ENCODE measurements at places on chromosomes 6 and 20.

DNA sequence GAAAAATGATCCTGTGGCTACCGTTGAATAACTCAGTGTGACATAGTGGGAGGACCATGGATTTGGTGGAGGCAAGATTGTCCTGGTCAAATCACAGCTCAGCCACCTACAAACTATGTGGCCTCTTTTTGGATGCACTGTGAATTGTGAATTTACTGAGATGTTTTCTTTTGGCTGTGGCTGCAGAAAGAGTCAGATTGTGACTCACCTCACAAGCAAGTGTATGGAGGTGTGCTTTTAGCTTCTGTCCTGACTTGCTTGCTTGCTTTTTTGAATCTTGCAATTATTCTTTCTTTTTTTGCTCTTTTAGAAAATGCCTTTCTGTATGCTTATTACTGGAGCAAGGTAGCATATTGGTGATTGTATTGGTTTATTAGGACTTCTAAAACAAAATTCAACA lies 122.9 kb upstream of the FOXO3 start:
- DNase-seq = no peak

DNA sequence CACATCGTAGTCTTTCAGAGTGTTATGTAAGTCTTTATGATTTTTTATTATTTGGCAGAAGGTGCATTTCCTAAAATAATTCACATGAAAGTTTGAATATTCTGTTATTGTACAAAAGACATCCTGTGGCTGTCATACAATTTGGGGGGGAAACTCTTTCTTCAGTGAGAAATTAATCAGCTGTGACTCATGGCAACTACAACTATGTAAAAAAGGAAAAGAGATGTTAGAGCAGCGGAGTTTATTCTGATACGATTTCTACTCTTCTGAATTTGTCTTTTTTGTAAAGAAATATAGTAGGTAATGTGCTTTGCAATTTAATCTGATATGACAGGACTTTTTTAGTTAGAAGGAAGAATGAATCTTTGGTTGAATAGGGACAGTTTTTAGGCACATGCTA lies 14.2 kb downstream of the COL19A1 start:
- no peak for DNase-seq

DNA sequence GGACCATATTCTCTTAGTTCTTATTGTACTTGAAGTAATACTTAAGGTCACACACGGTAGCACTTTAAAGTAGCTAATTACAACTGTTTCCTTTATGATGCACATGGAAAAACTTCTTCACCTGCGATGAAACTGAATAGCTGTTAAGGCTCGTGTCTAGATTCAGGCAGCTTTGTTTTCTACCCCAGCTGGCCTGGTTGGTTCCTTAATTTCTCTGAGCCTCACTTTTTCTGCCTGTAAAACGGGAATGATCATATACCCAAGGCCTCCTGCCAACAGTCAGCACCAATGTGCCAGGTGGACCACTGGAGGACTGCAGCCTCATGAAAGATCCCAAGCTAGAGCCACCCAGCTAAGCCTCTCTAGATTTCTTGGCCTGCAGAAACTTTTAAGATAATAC lies 35.0 kb downstream of the EDN3 start:
- no peak for DNase-seq

DNA sequence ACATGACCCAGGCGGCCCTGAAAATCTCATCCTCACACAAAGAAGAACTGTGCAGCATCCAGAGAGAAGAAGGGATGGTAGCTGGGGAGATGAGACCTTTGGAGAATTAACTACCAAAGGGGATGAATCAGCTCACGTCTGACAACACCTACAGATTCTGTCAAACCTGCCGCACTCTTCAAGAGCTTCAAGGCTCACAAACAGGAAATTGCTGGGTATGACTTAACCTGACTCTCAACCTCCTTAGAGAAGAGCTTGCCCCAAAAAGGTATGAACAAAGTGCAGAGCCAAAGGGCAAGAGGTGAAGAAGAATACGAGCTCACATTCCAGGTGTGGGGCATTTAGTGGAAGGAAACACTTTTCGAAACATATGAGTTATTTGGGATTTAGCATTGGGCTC lies 139.8 kb downstream of the BACH2 start:
- DNase-seq = no peak

GRCh38 chr20:3560578-3560977 lies 89.8 kb downstream of the ATRN start:
- no peak for DNase-seq

GRCh38 chr6:3872370-3872854 lies 23.2 kb downstream of the FAM50B start:
- DNase-seq = no peak

DNA sequence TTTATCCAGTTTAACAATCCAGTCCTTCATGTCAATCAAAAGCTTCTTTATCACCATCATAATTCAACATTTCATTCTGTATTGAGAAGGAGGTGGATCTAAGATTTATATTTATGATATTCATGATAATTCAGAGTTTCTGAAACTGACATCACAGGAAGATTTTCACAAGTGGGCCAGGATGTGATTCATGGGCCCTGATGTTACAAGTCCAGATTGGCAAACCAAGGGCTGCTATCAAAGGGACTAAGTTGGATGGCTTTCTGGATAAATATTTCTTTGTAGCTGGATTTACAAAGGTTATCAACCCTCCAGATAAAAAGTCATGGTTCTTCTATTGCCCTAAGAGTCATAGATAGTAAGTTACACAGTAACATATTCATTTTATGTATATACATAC lies 866.5 kb downstream of the KIF16B start:
- DNase-seq = no peak

DNA sequence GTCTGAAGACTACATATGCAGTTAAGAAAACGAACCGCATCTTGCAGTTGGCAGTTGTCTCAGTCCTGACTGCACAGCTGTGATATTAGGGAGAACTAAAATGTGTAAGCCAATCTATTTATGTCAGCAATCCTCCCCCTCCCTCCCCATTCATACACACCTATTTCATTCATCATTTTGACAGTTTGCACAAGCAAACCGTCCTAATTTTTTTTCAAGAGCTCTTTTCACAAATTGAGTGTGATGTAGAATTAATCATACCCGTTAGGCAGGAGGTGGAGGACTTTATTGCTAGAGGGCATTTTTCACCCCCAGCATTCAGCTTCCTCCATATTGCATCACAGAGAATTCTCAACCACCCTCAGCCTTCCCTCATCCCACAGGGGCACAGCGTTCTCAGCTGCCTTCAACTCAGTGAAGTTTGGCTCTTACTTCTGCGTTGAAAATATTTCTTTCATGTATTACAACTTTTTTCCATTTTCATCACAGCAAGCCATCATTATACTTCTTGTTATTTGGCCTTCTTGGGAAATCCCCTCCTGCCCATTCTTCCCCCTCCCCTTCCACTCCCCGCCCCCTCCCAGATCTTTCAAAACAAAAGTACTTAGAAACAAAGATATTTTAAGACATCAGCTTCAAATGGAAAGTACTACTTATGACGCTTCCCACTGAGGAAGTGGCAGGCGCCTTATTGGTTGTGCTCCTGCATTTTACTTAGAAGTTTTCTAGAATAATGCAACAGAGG lies 37.5 kb downstream of the NOX3 start:
- DNase-seq = no peak

All from DND-41 (cell line).